Midbrain (tissue), 1 donor: ENCODE measurements at places on chromosomes 1 and 21.

- no peak for DNase-seq
Observed at GRCh38 chr1:226950871-226951270, 10.8 kb downstream of the COQ8A start.

DNA sequence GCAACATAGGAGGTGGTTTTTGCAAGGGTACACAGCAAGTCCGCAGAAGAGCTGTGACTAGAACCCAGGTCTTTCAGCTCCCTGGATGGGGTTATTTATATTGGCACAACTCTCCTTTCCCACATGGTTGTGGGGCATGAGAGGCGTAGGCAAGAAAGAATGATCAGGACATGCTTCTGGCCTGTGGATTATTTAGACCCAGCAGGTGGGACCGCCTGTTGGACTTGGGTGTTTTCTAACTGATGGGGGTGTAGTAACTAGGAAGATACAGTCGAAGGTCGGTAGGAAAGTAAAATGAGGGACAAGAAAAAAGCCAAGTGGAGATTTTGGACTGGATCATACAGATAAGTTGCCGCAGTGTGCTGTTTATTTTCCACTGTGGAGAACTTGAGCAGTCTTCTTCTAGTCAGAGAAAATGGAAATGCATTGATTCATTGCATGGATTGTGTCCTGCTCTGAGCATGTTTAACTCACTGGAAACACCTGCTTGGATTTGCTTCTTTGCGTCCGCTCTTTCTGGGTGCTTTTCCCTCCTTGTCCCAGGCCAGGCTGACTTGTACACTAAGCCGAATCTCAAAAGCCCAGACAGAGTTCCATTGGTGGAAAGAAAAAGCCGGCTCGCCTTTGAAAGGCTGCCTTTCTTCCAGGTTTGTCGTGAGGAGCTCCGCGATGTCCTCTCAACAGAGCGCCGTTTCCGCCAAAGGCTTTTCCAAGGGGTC is 592 bp downstream of the CRCT1 start:
- DNase-seq: peak; percentile 3

GRCh38 chr1:27588256-27589232 is 15.4 kb downstream of the AHDC1 start:
- no peak for DNase-seq

DNA sequence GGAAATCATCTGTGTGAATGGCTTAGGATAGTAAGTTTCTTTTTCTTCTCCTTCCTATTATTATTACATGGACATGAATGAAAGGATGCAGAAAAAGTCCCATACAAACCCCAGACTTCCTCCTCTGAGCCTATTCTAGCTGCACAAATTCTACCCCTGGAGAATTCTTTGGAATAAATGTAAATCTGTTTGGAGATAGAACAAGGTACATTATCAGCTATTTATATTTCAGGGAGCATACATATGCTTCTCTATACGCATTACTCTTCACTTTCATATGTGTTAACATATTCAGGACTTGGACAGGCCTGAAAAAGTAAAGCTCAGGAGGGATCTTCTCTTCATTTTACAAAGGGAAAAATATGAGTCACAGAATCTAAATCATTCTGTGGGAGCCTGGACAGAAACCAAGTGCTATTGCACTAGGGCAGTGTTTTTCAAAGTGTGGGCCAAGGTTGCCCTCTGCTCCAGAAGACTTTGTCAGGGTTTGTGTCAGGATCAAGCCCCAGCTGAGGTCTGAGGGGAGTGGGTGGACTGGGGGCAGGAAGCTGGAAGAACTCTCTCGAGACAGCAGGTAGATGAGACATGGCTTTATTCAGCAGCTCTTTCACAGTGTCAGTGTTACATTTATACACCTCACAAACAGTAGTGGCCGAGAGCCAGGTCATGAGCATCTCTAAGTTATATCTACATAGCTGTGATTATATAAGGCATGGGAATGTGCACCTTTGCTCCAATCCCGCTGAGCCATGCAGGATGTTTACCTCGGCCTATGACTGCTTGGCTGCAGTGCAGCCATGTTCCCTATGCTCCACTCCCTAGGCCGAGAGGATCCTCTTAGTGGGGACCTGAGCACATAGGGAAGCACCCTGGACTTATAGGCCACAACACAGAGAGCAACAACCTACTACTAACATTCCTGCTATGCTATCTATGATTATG is 114.3 kb downstream of the GDAP2 start:
- no peak for DNase-seq

GRCh38 chr21:27426196-27426595 is 459.3 kb upstream of the ADAMTS5 start:
- no peak for DNase-seq

DNA sequence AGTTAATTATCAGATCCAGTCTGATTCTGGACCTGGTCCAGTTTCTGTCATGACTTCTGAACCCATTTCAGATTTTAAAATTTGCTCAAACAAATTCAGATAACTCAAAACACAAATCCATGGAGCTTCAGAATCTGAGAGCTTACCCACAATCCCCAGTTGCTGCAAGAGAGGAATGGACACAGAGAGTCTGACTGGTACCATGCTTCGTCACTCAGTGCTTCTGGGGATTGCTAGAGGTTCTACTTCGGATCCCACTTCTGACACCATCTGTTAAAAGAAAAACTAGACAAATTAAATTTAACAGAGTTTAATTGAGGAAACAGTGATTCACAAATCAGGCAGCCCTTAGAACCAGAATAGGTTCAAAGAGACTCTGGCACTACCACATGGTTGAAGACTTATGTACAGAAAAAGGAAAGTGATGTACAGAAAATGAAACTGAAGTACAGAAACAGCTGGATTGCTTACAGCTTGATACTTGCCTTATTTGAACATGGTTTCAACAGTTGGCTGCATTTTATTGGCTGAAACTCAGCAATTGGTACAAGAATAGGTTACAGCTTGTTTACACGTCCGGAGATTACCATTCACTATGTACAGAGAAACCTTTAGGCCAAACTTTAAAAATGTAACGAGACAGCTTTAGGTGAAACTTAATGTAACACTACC is 60.7 kb upstream of the TEKT2 start:
- DNase-seq: no peak

- no peak for DNase-seq
Observed at GRCh38 chr1:154469844-154470560, 32.0 kb upstream of the TDRD10 start.

GRCh38 chr1:1306661-1307260 is 969 bp downstream of the ACAP3 start:
- no peak for DNase-seq

- no peak for DNase-seq
Observed at GRCh38 chr1:54649130-54649898, 7.7 kb downstream of the MROH7 start.

- no peak for DNase-seq
Observed at GRCh38 chr1:6554907-6555778, at the start of gene TAS1R1. TAS1R1 (plus strand) TSS chr1:6555307; CDS start chr1:6555374, 67 bp downstream.

GRCh38 chr1:203769505-203770343 is 4.7 kb downstream of the LAX1 start:
- DNase-seq: no peak

GRCh38 chr1:58815069-58815685 is 31.3 kb upstream of the JUN start:
- no peak for DNase-seq

- peak; percentile 34 for DNase-seq
Observed at GRCh38 chr1:38818175-38818976, 41.2 kb downstream of the RRAGC start.

DNA sequence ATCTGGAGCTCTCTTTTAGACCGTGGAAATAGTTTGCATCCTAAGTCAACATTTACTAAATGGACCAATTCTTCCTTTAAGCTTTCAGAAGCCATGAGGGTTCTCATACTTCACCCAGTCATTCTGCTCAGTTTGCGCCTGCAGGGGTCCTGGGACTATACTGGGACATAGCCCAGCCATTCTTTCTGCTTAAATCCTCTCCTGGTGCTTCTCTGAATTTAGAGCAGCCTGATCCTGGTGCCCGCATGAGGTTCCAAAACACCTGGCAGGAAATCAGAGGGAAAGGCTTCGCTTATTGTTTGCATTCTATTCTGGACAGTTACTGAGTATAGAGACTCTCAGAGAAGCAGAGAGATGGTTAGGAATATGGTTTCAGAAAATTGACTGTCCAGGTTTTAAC is 27.0 kb downstream of the TNN start:
- DNase-seq: no peak

- DNase-seq: peak; percentile 71
Observed at GRCh38 chr1:180954005-180954800, 41.5 kb downstream of the KIAA1614 start.

DNA sequence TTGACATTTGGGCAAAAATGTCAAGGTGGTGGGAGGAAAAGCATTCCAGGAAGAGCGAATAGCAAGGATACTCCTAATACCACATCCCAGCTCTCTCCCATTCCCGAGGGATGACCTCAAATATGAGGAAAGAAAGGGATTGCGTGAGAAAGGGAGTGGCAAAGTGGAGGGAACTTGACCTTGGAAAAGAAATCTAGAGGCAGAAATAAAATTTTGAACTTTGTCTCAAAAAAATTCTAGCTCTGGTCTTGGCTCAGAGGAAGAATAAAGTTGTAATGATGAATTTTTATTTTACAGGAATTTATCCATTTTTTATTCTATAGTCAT is 127.8 kb downstream of the TBX19 start:
- DNase-seq: no peak

GRCh38 chr1:47663286-47663685 is 225.4 kb downstream of the FOXD2 start:
- no peak for DNase-seq

DNA sequence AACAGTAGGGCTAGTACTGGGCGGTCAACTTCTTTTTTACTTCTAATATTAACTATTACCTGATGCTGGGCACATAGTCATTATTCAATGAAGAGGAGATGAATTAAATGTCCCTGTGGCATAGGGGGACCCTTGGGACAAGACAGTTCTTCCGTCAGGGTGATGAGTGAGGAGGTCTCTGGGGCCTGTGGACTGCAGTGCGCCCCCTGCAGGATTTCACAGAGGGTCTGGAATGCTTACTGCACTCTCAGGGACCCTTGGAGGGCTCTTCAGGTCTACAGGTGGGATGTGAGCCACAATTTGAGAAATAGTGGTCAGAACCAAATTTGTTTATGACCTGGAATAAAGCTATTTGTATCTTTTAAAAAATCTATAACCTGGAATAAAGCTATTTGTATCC is 149.4 kb downstream of the FAM78B start:
- no peak for DNase-seq

DNA sequence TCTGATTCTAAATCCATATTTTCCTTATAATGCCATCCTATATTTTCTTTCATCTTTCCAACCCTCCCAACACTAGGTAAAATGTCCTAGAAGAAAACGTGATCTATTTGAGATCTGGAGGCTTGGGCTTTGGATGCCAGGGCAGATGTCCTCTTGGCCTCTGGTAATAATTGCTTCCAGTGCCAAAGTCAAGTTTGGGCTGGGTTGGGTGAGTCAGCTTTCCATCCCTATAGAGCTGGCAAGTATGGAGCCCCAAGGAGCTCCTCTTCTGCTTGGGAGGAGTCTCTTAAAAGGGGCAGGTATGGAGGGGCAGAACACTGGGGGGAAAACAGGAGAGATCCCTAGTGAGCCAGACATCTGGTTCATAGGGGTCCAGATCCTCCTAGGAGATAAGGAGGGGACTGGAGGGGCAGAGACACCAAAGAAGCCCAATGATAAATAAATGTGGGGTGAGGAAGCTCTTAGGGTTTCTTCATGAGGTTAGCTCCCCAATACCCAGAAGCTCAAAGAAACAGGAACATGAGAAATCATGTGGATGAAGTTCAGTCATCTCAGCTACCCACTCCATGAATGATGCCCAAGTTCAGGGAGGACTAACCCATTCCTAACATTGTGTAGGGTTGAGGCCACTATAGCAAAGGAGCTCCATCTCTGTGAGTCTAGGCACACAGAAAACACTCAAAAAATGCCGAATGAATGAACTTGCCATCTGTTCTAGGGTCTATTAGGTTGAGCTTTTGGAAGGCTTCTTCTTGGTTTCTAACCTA is 3.5 kb downstream of the C1orf116 start:
- no peak for DNase-seq

GRCh38 chr1:54812801-54813484 is 11.8 kb upstream of the TTC22 start:
- DNase-seq: no peak

GRCh38 chr1:28340221-28340974 is 11.6 kb downstream of the MED18 start:
- DNase-seq: no peak

DNA sequence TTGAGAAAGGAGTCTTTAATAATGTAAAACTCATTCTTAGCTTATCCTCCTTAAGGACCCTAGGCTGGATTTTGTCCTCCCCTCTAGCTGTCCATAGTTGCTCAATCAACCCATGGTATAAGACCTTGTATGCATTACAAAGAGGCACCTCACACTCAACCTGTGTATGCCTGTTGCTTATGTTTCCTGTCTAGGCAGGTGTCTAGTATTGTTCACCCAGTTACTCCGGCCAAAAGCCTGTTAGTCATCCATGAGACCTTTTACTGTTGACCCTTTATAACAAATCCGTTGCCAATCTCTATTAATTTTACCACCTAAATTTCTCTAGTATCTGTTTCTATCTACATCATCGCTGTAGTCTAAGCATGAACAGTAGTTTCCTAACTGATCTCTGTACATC is 3.7 kb downstream of the LYPLAL1 start:
- DNase-seq: no peak

- DNase-seq: no peak
Observed at GRCh38 chr1:96515925-96516324, 205.7 kb upstream of the PTBP2 start.

DNA sequence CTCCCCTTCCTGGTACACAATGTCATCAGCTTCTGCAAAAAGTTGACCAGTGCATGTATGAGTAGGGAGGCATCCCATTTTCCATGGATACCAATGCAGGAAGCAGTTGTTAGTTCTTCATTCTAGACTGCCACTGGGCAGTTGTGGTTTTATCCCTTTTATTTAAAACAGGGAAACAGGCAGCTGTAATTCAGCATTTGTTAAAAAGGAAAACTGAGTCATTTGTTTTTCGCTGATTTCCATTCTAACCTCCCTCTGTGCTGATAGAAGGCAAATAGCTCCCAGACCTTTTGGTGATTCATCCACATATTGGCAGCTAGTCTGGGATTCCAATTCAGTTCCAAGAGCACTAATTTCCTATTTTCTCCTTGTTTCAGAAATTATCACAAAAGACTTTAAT is 21.1 kb upstream of the ABCA4 start:
- no peak for DNase-seq

DNA sequence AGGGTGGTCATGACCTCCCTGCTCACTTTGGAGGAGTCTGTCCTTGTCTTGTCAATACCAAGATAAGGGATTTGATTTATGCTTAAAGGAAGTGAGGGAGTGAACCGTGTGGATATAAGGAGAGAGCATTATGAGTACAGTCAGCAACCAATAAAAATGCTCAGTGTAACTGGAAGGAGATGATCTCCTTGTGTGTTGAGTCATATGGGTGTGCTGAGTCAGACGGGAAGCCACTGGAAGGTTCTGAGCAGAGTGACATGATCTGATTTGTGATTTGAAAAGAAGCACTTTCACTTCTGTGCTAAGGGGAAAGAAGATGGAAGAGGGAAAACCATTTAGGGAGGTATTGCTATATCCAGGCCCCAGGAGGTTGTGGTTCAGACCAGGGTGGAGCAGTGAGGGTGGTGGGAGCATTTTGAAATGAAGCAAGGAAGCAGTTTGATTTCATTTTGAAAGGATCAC is 2.5 kb upstream of the BCL10 start:
- DNase-seq: no peak

GRCh38 chr21:36059823-36060158 is 535 bp downstream of the SETD4 start:
- DNase-seq: no peak
